Lower leg skin (tissue), 4 donors: ENCODE measurements at places on chromosomes 1 and 21. TPM values are rescaled to one million over a fixed set of nuclear protein-coding genes. Genes with fewer than 3 reads are reported as not detected.

- peak; percentile 49 for DNase-seq
Measured at GRCh38 chr1:85201340-85202091, 700 bp upstream of the SYDE2 start.

- DNase-seq = no peak
Measured at GRCh38 chr1:225846331-225847310, 35.6 kb downstream of the TMEM63A start.

- DNase-seq = no peak
Measured at GRCh38 chr1:38456531-38456876, 403.1 kb downstream of the RRAGC start.

- no peak for DNase-seq
Measured at GRCh38 chr1:33322870-33323585, 2.1 kb upstream of the A3GALT2 start.

GRCh38 chr1:222918801-222919477 lies 104.1 kb downstream of the DISP1 start:
- DNase-seq = no peak

- no peak for DNase-seq
Measured at GRCh38 chr1:1770102-1770501, 8.2 kb downstream of the NADK start.

- DNase-seq = peak; percentile 24
Measured at GRCh38 chr1:8661185-8662110, 156.0 kb downstream of the RERE start.

DNA sequence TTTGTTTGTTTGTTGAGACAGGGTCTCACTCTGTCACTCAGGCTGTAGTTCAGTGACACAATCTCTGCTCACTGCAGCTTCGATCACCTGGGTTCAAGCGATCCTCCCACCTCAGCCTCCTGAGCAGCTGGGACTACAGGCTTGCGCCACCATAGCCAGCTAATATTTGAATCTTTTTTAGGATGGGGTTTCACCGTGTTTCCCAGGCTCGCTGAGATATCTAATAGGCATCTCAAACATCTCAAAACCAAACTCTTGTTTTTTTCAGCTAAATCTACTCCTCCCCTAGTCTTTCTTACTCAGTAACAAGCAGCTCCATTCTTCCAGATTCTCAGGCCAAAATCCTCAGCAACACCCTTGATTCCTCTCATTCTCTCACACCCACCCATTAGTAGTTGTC lies 22.0 kb upstream of the SRRM1 start:
- no peak for DNase-seq

GRCh38 chr1:116981521-116982037 lies 20.0 kb upstream of the CD101 start:
- no peak for DNase-seq

GRCh38 chr1:41566969-41567368 lies 82.5 kb upstream of the EDN2 start:
- no peak for DNase-seq

- no peak for DNase-seq
Measured at GRCh38 chr1:225119307-225119706, 189.8 kb downstream of the DNAH14 start.

- no peak for DNase-seq
Measured at GRCh38 chr1:88216441-88216840, 467.6 kb upstream of the PKN2 start.

GRCh38 chr1:15687446-15687845 lies 3.3 kb downstream of the PLEKHM2 start:
- no peak for DNase-seq

DNA sequence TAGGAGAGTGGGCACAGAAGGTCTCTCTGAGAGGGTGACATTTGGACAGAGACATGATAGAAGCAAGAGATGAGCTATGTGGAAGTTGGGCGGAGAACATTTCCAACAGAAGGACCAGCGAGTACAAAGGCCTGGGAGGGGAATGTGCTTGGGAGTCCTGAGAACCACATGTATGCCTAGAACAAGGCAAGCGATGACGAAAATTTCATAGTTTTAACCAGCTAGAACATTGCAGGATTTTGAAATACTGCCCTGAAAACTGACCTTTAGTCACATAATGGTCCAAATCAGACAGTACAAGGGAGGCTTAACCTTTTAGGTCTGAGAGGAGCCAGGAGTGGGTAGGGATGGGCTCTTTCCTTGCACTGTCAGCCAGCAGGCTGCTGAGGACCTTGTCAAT lies 68.0 kb downstream of the MRPS6 start:
- DNase-seq = no peak

GRCh38 chr1:67745875-67746698 lies 61.1 kb downstream of the GADD45A start:
- no peak for DNase-seq

DNA sequence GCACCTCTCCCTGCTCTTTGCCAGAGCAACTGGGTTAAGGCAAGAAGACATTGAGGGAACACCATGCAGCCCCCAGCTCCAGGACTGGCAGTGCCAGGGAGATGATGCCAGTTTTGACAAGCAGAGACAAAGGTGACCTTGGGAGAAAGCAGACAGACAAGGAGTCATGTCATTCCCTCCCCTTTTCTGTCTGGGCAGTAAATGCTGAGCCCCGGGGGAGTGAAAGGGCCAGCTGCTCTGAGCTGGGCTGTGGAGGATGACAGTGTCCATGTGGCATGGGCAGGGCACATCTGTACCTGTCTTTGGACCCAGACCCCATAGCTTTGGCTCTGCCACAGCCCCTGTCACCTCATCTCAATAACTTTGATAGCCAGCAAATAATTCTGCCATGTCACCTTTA lies 24.2 kb downstream of the PLEKHA6 start:
- no peak for DNase-seq

- no peak for DNase-seq
Measured at GRCh38 chr1:99527078-99527477, 118.8 kb upstream of the PALMD start.

Gene SETD4
- total RNA-seq = 33.0 TPM

Gene CFHR4
- not detected for total RNA-seq

Gene RXFP4
- not detected for total RNA-seq

Gene KCNE1
- 0.79 TPM for total RNA-seq

Gene OR6K3
- not detected for total RNA-seq

Gene SERINC2
- total RNA-seq = 85.4 TPM

Gene GJA8
- not detected for total RNA-seq

Gene PIAS3
- total RNA-seq = 47.7 TPM

Gene FCRLB
- total RNA-seq = 1.3 TPM
